NCI-H2081 treated with DMSO at 0.1 percent for 48 hours (cell line): ENCODE measurements at places on chromosomes 11 and 22.

DNA sequence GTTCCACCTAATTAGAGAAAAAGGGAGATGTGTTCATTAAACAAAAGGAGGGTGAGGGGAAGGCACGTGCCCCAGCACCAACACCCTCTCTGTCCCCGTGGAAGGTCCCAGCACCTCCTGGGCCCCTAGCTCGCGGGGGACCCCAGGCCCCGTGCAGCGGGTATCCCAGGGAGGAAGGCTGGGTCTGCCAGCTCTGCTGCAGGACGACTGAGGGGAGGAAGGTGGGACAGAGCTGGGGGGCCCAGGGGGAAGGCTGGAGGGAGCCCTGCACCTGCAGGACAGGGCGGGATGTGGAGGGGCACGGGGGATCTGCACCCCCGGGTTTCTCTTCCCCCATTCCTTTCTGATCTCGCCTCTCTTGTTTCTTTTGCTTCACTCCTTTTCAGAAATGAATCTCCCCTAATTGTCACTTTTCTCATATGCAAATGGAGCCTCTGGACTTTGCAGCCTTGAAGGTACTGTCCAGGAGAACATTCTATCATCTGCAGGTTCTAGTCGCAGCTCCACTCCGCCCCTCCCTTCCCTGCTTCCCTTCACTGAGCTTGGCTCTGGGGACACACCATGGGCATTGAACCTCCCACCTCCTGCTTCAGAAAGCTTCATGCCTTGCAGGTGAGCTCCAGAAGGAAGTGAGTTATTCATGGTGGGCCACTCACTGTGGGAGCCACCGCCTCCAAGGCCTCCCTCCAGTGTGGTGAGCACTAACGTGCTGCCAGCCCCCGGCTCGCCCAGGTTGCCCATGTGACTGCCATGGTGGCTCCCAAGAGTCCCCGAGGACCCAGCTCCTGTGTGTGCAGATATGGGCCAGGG, 111.0 kb downstream of the ST3GAL4 start:
- DNase-seq: no peak

DNA sequence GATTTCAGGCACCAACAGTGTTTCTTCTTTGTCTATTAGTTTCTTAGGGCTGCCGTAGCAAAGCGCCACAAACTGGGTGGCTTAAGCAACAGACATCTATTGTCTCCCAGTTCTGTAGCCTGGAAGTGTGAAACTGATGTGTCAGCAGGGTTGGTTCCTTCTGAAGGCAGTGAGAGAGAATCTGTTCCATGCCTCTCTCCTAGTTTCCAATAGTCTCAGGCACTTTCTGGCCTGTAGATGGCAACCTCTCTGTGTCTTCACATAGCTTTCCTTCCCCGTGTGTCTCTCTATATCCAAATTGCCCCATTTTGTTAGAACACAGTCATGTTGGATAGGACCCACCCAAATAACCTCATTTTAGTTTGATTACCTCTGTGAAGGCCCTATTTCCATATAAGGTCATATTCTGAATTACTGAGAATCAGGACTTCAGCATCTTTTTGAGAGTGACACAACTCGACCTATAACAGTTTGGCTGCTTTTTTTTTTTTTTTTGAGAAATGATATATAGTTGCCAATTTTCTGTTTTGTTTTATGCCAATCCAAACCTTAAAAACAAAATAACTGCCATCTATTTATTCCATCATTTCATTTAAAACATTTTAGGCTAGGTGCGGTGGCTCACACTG, 108.2 kb downstream of the SLC36A4 start:
- no peak for DNase-seq

GRCh38 chr11:117601006-117601708, 195.9 kb downstream of the DSCAML1 start:
- DNase-seq: no peak

GRCh38 chr11:17593466-17594245, 46.6 kb downstream of the OTOG start:
- DNase-seq: no peak

DNA sequence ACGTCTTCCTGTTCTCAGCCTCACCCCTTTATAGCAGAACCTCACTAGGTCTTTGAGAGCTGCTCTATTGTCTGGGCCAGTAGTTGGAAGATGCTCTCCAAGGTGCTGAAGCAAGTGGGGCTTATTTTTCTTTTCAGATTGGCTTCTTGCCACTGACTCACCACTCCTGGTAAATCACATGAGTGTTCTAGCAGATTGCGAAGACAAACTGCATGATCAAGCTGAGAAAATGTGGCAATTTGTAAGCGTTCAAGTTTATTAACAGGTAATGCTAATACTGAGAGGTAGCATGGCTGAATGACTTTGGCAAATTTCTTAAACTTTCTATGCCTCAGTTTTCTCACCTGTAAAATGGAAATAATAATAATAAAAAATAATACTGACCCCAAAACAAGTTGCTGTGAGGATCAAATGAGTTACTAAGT, 59.2 kb downstream of the CACNG2 start:
- no peak for DNase-seq

- no peak for DNase-seq
Measured at GRCh38 chr11:69013009-69013951, at the start of gene MRGPRF. MRGPRF (minus strand) TSS chr11:69013246; CDS start chr11:69009901, 3,345 bp downstream.

GRCh38 chr11:89293965-89294679, 116.4 kb downstream of the TYR start:
- no peak for DNase-seq

DNA sequence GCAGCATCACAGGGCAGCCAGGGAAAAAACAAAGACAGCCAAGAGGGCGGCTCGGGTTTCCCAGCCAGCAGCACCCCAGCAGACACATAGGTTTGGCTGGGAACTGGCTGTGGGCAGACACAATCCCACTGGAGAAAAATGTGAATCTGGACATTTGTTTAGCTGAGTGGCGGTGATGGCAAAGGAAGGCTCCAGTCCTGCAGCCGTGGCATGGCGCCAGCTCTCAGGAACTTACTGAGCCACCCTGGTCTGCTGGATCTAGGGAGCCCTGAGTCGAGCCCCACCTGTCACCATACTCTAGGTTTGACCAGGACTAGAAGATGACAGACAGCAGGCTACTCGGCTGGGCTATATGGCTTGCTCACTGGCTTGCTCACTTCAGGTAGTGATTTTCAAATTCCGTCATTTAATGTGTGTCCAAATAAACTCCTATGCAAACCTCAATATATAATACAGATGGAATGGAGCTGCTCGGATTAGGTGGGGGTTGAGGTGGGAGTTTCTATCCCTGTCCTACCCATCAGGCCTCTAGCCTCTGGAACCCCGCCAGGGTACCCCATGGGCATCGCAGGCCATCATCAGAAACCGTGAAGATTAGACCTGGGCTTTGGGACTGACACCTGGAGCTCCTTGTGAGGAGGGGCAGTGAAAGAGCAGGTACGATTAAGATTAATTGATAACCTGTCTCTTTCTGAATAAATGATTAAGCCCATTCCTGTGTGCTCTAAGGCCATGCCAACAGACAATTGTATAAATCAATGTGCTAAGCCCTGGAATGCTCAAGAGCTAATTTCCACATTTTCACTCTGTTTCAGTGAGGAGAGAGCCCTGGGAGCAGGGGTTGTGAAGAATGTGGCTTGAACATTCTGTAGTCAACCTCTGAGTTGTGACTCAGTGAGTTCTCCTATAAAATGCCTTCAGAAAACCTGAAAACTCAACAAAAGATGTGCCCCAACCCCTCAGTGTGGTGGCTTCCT, 42.5 kb downstream of the GALNT18 start:
- DNase-seq: no peak

DNA sequence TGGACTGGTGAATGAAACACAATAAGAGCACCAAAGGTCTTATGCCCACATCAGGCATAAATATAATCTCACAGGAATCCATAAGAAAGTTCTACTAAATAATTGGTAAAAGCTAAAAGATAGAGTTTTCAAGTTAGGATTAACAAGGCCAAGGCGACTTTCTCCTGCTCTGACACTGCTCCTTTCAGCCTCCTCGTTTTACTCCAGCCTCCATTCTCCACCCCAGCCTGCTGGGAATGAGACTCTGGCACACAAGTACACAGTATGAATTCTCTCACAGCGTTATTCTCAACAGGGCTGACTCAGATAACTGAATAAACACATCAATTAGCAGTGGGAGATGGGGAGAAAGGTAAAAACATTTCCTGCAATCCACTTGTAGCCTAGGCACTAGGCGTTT, 94.9 kb downstream of the APOL5 start:
- DNase-seq: no peak

- no peak for DNase-seq
Measured at GRCh38 chr22:45421349-45422055, 8.0 kb downstream of the RIBC2 start.

DNA sequence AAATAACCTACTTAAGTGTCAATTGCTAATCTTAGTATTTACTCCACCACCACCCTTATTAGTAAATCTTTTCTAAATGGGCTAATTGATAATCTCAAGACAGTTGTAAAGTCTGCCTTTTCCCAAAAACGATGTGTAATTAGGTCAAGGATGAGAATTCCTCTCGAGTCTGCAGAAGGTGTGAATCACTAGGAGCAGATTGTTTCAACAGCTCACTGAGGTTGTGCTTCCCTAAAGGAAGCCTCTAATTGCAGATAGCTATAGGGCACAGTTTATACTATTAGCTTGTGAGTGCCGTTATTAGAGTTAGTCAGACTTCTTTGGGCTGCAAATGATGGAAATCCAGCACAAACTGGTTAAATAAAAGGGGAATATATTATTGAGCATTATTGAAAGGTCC, 84.9 kb downstream of the C11orf91 start:
- DNase-seq: no peak

DNA sequence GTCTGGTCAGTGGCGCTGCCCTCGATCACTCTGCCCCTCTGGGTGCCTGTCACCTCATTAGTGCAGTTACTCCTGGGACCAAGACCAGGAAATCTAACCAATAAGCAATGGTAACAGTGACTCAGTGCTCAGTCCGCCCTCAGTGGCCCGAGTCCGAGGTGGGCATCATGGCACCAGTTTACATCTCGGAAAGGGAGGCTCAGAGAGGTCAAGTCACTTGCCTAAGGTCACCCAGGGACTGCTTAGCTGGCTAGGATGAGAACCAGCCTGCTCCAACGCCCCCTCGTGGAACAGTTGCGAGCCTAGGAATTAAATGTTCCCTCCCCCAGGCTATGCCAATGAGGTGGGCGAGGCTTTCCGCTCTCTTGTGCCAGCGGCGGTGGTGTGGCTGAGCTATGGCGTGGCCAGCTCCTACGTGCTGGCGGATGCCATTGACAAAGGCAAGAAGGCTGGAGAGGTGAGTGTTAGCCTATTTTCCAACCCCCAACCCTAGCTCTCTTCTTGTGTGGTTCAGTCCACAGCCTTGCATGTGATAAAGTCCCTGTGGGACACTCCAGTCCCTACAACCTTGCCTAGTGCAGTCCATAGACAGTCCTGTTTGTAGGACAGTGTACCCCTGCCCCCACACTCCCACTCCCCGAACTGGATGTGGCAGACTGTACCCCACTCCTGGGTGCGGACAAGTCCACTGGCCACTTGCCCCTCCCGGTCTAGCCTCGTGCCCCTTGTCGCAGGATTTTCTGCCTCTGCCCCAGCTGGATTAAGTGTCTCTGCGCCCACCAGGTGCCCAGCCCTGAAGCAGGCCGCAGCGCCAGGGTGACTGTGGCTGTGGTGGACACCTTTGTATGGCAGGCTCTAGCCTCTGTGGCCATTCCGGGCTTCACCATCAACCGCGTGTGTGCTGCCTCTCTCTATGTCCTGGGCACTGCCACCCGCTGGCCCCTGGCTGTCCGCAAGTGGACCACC, 1.1 kb downstream of the MTFP1 start:
- no peak for DNase-seq

GRCh38 chr22:49614966-49615965, 212.4 kb downstream of the BRD1 start:
- DNase-seq: no peak

DNA sequence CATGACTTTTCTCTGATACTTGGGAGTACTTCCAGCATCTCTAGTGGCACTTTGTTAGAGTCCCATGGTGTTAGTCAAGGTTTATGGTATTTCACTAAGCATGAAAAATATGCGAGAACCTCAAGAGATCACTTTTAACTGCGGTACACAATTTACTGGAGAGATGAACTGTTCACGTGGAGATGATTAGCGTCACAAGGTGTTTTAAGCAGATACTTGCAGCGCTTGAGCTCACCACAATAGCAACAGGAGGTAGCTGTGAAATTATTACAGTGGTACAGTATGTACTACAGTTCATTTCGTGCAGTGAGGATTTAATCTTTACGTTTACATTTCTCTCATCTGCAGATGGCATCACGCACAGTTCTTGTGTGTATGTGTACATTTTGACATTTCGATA, 4.5 kb downstream of the PARVA start:
- DNase-seq: no peak

DNA sequence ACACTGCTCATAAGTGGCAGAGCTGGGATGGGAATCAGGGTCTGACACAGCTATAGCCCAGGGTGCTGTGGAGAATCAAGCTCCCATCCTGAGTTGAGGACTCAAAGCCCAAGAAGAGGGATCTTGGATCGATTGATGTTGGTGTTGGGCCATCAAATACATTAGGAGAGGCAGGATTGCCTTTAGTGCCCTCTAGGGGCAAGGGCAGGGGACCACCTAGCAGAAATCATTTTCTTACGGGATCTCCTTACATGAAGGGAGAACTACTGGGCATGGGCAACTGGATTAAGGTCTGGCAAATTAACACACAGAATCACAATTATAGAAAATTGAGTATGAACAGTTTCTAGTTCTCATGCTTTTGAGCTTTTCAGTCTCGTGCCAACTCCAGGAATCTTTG, 24.9 kb upstream of the EMSY start:
- no peak for DNase-seq

- DNase-seq: no peak
Measured at GRCh38 chr11:75333022-75333806, 18.2 kb downstream of the ARRB1 start.

DNA sequence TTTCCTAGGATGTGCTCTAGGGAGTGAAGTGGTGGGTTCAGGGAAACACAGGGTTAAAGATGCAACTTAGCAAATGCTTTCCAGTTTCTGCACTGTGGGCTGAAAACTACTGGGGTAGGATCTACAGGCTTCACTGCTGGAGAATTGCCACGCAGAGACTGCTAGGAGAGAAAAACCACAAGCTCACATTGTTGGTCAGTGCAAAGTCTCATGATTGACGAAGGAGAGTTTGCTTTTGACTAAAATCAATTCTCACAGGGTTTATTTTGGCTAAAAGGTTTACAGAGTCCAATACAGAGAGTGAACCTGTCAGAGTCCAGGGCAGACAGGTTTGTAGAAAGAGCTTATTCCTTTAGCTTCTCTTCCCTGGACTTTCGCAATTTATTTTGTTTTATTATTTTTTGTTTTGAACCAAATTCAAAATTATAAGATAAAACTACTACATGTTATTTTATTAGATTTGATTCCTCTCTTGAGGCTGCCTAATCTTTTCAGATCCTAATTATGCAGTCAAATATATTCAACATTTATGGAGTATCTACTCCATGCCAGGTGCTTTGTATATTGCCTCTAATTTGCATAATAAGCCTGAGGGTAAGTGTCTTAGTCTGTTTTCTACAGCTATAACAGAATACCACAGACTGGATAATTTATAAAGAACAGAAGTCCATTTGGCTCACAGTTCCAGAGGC, 64.7 kb downstream of the MTNR1B start:
- no peak for DNase-seq

- DNase-seq: no peak
Measured at GRCh38 chr11:134752526-134752925, 340.5 kb upstream of the B3GAT1 start.
